ENCODE measurements at places on chromosomes 6 and 20.

DNA sequence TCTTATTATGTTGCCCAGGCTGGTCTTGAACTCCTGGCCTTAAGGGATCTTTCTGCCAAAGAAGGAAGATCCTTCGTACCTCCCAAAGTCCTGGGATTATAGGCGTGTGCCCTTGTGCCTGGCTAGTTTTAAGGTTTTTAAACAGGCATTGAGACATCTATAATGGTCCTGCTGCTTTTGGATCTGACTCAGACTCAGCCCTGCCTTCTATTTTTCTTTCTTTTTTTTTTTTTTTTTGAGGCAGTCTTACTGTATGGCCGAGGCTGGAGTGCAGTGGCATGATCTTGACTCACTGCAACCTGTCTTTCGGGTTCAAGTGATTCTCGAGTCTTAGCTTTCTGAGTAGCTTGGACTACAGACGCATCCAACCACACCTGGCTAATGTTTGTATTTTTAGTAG lies 73.7 kb downstream of the PHF20 start:
- H3K36me3 ChIP-seq = peaks cover 52% of the 10 kb centered on the region
- H3K4me3 ChIP-seq = no peak overlapping the region
- no peak overlapping the region for H3K27ac ChIP-seq
- no peak for DNase-seq

GRCh38 chr20:34637245-34638038 lies 39.5 kb downstream of the PIGU start:
- DNase-seq = no peak
- H3K27me3 ChIP-seq = no peaks in the 10 kb centered on the region
- no peaks in the 10 kb centered on the region for H3K4me1 ChIP-seq
- peaks cover 28% of the 10 kb centered on the region for H3K36me3 ChIP-seq
- H3K4me3 ChIP-seq = no peak overlapping the region

DNA sequence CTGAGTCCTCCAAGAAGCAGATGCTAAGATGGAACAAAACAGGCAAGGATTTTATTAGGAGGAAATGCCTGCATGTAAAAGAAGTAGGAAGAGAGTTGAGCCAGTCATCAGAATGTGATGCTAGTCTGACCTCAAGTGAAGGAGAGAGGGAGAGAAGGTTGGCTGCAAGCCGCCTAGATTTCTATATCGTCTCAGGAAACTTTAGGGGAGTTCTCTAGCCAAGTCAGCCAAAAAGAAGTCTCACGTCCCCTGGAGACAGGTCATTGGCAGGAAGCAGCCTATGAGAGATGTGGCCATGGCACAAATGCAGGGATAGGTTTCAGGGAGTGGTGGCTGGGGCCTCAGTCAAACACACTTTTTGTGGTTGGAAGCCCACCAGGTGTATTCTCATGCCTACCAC lies 378.0 kb downstream of the CD109 start:
- H3K4me1 ChIP-seq = no peaks in the 10 kb centered on the region
- H3K36me3 ChIP-seq = no peaks in the 10 kb centered on the region
- no peak overlapping the region for H3K4me3 ChIP-seq
- H3K27ac ChIP-seq = no peak overlapping the region
- no peak for DNase-seq

- no peak for DNase-seq
- H3K36me3 ChIP-seq = peaks cover 12% of the 10 kb centered on the region
- no peak overlapping the region for H3K27ac ChIP-seq
- H3K4me3 ChIP-seq = no peak overlapping the region
- H3K4me1 ChIP-seq = peaks cover 26% of the 10 kb centered on the region
These were observed 8.8 kb downstream of the RANBP9 start for GRCh38 chr6:13702809-13703302.

DNA sequence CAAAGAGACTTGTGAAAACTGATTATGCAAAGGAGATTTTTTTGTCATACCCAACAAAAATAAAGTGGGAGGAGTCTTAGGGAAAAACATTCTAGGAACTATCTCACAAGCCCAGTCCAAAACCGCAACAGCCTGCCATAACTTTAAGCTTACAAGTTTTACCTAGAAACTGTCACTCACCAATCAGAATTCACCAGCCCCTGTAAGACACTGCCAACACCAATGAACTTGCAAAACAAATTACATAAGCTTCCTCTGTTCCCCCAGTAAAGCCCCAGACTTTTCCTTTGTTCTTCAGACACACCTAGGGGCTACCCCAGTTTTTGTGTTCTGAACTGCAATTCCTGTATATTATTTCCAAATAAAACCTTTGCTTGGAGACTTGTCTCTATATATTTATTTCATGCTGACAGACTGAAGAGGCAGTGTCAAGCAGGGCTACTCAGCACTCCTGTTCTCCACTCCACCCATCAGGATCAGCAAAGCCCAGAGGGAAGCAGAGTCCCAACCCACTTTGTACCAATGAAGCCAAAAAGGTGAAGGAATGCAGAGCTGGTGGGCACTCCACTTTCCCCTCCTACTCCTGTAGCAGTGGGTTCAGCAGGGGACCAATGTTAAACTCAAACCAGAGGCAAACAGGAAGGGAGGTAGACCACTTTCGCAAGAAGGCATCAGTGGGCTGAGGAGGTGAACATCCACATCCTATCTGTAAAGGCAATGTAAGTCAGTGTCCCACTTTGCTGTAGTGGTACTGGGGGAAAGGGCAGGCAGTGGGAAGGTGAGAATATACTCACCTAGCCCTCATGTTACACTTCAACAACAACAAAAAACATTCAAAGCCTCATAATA lies 142.5 kb upstream of the RUNX2 start:
- no peaks in the 10 kb centered on the region for H3K27me3 ChIP-seq
- H3K36me3 ChIP-seq = peaks cover 13% of the 10 kb centered on the region
- H3K27ac ChIP-seq = peak overlapping the region; percentile 86
- peak overlapping the region; percentile 50 for H3K4me3 ChIP-seq
- peaks cover 50% of the 10 kb centered on the region for H3K4me1 ChIP-seq

GRCh38 chr20:38291966-38292365 lies 12.0 kb upstream of the BPI start:
- H3K27me3 ChIP-seq = peaks cover 9% of the 10 kb centered on the region
- H3K36me3 ChIP-seq = no peaks in the 10 kb centered on the region
- DNase-seq = no peak

GRCh38 chr6:131838051-131838450 lies 30.2 kb downstream of the ENPP1 start:
- no peak overlapping the region for H3K27ac ChIP-seq
- H3K4me3 ChIP-seq = no peak overlapping the region
- peaks cover 12% of the 10 kb centered on the region for H3K27me3 ChIP-seq
- H3K4me1 ChIP-seq = no peaks in the 10 kb centered on the region
- DNase-seq = no peak

- H3K4me1 ChIP-seq = peaks cover 3% of the 10 kb centered on the region
- H3K27me3 ChIP-seq = peaks cover 17% of the 10 kb centered on the region
- no peak for DNase-seq
- no peak overlapping the region for H3K4me3 ChIP-seq
- no peaks in the 10 kb centered on the region for H3K36me3 ChIP-seq
- H3K27ac ChIP-seq = no peak overlapping the region
These were observed 1.3 kb upstream of the PTCRA start for GRCh38 chr6:42914546-42914945.

DNA sequence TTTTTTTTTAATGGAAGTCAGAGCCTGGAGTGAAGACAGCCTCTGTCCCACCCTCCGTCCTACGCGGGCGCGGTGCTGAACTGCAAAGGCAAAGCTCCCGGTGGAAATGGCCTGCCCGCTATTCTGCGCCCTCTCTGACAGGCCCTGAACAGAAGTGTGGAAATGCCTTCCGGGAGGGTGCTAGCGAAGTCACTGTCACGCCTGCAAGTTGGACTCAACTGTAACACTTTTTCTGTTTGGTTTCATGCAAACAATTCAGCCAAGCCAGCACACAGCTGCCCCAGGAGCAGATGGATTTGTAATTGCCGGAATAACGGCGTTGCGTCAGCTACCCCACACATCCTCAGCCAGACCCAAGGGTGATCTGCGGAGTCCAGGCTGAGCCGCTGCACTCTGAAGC lies 107.6 kb downstream of the PSMB1 start:
- H3K27me3 ChIP-seq = no peaks in the 10 kb centered on the region
- no peak for DNase-seq
- no peaks in the 10 kb centered on the region for H3K36me3 ChIP-seq
- H3K4me1 ChIP-seq = no peaks in the 10 kb centered on the region
- no peak overlapping the region for H3K4me3 ChIP-seq
- no peak overlapping the region for H3K27ac ChIP-seq

GRCh38 chr6:6711031-6711785 lies 122.7 kb downstream of the LY86 start:
- H3K4me1 ChIP-seq = peaks cover 25% of the 10 kb centered on the region
- DNase-seq = no peak
- H3K4me3 ChIP-seq = no peak overlapping the region
- no peak overlapping the region for H3K27ac ChIP-seq

- H3K36me3 ChIP-seq = peaks cover 22% of the 10 kb centered on the region
- no peaks in the 10 kb centered on the region for H3K27me3 ChIP-seq
- peaks cover 54% of the 10 kb centered on the region for H3K4me1 ChIP-seq
- H3K27ac ChIP-seq = peak overlapping the region; percentile 92
- peak overlapping the region; percentile 87 for H3K4me3 ChIP-seq
These were observed 556 bp upstream of the YWHAB start for GRCh38 chr20:44884907-44885391.

DNA sequence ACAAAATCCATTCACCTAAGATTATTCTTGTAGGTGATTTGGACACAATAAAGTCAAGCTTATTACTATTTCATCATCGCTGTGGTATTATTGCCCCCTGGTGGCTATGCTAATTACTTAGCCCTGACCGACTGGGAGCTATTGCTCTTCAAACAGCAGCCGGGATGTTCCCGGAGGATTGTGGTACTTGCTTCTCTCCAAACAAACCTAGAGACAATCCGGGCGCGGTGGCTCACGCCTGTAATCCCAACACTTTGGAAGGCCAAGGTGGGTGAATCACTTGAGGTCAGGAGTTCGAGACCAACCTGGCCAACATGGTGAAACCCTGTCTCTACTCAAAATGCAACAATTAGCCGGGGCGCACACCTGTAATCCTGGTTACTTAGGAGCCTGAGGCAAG lies 15.4 kb upstream of the STMND1 start:
- H3K27me3 ChIP-seq = peaks cover 23% of the 10 kb centered on the region
- H3K4me1 ChIP-seq = no peaks in the 10 kb centered on the region
- H3K36me3 ChIP-seq = peaks cover 1% of the 10 kb centered on the region
- no peak overlapping the region for H3K4me3 ChIP-seq
- no peak overlapping the region for H3K27ac ChIP-seq
- DNase-seq = peak; percentile 17
